ENCODE measurements at places on chromosomes 1 and 21.

GRCh38 chr1:117656202-117656641, 50.4 kb downstream of the TENT5C start:
- DNase-seq: peak; percentile 81

DNA sequence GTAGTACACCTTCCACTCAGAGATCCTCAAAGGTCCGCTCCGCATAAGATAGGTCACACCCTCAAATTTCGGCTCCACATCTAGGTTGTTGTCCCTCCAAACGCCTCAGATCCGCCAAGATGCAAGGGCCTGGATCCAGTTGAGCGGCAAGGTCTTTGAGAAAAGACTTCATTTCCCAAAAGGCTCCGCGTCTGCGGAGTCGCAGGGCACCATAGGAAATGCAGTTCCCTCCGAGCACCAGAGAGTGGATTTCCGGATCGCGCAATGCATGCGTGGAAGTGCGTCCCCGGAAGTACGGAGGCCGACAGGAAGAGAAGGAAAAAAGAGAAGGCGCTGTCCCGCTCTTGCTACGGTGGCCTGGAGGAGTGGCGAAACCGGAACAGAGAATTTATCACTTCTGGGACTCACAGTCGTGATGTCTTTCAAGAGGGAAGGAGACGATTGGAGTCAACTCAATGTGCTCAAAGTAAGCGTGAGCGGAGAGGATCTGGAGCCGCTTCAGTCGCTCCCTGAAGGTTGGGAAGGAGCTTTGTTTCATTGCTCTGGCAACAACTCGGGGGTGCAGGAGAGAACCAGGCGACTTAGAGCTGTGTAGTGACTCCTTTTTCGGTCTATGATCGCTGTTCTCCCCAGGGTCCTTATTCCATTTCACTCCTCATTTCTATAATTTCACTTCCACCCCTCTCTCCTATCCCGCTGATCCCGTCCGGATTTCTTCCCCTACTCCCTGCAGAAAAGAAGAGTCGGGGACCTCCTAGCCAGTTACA, at the start of the genes LYSMD1 and SCNM1:
Gene LYSMD1, minus strand, starts transcription at position 165 of the 767 bp plus-strand sequence. CDS start 644 bp downstream, outside the sequence.
Gene SCNM1, plus strand, starts transcription at position 407 of the 767 bp plus-strand sequence. Its CDS starts 9 bp downstream, at position 416.
- peak; percentile 96 for DNase-seq

GRCh38 chr1:194151056-194151455, 964.6 kb upstream of the B3GALT2 start:
- DNase-seq: no peak

DNA sequence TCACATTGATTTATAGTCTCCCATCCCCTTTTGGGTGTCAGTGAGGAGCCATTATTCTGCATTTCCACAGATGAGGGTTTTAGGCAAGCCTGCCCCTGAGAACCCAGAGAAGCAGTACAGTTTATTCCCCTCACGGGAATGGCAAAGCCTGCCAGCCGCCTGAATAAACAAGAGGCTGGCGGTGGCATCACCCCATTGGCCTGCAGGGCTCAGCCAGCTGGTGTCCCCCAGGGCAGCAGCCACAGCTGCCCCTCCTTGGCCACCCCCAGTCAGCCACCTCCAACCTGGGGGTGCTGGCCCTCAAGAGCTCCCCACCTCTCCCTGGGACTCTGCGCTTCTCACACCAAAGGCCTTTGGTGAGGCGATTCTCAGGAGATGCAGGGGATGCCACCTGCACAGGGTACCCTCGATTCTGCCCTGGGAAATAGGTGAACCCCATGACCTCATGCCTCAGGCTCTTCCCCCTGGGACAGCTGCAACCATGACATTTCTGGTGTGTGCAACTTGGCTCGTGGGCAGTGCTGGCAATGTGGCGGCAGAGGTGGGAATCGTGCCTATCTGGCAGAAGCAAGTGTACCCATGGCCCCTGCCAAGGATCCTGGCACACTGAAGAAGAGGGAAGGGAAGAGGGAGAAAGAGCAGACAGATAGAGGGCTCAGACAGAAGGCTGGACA, 14.0 kb downstream of the OLFML2B start:
- no peak for DNase-seq

DNA sequence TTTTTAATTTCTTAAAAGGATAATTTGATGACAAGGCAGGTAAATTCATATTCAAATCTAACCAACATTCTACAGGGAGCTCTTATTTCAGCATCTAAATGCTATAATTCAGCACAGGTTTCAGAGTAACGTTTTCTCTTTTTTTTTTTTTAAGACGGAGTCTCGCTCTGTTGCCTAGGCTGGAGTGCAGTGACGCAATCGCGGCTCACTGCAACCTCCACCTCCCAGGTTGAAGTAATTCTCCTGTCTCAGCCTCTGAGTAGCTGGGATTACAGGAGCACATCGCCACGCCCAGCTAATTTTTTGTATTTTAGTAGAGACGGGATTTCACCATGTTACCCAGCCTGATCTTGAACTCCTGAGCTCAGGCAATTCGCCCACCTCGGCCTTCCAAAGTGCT, 66.5 kb downstream of the EIF4G3 start:
- DNase-seq: no peak

DNA sequence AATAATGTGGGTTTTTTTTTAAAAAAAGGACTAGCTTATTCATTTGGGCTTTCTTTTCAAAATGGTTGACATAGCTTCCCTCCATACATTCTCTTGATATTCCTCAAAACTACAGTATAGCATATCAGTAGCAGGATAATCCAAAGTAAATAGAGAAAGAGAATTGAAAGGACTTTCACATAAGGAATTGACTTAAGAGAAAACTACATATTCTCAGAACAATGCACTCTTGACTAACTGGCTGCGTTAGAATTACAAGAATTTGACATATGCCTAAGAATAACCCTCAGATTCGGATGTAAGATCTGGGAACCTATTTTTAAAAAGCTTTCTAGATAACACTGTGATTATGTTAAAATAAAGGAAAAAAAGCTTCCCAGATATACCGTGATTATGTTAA, 3.1 kb downstream of the PRKAB2 start:
- no peak for DNase-seq

DNA sequence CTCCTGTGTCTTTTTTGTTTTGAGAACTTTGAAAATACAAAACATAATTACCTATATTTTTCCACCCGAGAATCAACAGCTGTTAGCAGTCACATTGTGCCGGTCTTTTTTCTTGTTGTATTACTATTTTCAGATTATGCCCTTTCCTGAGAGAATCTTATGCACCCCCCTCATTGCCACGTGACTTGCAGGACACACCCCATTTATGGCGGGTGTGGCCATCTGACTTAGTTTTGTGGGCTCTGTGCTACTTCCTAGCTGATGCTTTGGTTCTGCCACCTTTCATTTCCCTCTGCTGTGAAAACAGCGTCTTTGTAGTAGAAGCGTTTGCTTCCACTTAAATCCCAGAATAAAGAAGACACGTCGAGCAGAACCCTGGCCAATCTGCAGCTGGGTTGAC, 82.8 kb upstream of the SOX13 start:
- no peak for DNase-seq

GRCh38 chr1:46408356-46409062, 14.4 kb downstream of the FAAH start:
- no peak for DNase-seq

GRCh38 chr1:211601159-211601558, 22.2 kb upstream of the SLC30A1 start:
- DNase-seq: no peak

- DNase-seq: peak; percentile 52
Observed at GRCh38 chr1:27634177-27634984, 604 bp downstream of the FGR start.

DNA sequence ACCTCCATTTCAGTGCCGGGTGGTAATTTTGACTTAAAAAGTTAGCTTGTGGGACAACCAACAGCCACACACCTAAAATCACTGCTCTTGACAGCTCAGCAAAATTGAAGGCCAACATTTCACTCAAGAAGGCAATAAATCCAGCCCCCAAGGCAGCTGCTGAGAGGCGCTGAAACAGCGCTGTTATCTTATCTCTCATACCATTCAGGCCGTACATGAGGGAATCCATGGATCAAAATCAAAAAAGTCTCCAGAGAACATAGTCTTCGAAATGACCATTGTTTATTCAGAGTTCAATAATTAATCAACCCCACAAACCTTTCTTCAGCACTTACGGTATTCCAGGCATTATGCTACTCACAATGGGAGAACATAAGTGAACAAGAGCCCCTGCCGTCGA, 38.5 kb downstream of the ZBTB18 start:
- DNase-seq: no peak

DNA sequence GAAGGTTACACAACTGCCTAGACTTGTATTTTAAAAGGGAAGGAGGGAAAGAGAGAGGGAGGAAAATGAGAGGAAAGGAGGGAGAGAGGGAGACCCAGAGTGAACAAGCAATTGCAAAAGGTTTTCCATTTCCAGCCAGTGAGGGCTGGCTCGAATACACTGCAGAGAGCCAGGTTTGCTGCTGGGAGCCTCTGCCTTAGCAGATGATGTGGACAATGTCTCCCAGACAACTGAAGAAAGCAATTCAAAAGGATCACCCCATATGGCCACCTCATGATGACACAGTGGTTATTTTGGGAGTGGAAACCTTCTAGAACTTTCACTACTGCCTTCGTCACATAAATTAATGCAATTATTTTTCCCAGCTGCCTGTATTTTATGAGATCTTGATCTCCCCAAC, 86.4 kb downstream of the BCAR3 start:
- no peak for DNase-seq

GRCh38 chr1:19814244-19814661, 830 bp downstream of the RNF186 start:
- no peak for DNase-seq
